Stimulated activated naive CD4-positive, alpha-beta T cell (primary cell): ENCODE measurements at places on chromosomes 13 and 19.

- DNase-seq: peak; percentile 1
Observed at GRCh38 chr13:95296326-95296925, 4.8 kb downstream of the ABCC4 start.

GRCh38 chr13:41122838-41123237, 9.8 kb downstream of the KBTBD6 start:
- DNase-seq: no peak

GRCh38 chr19:48680436-48681126, 7.8 kb upstream of the NTN5 start:
- DNase-seq: no peak

DNA sequence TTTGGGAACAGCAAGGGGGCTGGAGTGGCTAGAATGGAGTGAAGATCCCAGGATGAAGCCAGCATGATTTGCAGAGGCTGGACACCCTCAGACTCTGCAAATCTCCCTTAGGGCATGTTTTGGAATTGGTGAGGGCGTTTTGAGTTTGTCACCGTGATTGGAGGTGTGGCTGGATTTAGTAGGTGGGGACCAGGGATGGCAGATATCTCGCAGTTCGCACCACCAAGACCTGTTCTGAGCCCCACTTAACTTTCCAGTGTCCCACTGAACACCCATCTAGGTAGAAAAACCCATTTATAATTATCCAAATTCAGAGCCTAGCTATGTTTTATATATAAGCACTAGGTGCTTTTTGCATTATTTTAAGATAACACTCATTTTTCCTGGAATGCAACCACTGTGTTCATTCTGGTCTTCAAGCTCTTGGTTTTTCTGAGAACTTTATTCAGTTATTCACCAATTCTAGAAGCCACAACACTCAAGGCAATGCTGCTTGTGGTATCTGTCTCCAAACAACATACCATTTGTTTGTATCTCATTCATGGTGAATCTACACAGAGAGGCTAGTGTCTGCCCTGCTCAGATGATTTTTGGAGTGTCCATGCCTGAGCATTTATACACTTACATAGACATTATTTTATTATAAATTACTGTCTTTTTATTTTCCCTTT, 3.0 kb upstream of the NANOS2 start:
- DNase-seq: no peak

GRCh38 chr19:30137747-30138146, 195.7 kb downstream of the URI1 start:
- DNase-seq: no peak

DNA sequence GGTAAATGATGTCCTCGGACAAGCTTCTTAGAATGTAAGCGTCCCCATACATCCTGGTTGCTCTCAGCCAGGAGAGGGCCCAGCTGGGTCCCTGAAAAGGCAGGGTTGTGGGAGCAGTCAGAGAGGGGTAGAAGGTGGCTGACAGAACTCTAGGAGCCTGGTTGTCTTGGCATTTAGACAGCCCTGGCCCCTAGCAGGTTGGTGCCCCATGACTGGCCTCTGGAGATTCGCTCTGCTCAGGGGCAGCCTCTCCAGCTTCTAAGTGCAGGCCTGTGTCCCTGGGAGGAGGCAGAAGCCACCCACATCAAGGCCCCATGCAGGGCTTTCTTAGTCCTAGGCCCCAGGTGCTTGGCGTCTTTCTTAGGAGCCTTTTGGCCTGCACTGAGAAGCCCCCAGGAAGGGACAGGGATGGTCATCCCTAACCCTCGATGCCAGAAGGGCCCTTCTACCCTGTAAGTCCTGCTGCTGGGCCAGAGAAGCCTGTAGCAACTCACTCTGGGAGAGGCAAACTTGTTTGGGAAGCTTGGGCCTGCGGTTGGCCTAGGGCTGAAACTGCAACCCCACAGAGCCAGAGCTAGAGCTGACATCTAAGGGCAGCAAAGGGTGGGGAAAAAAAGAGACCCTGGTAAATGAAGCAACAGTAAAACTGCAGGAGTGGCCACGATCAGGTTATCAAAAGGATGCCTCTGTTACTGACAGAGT, 2.8 kb upstream of the CDX2 start:
- DNase-seq: no peak

DNA sequence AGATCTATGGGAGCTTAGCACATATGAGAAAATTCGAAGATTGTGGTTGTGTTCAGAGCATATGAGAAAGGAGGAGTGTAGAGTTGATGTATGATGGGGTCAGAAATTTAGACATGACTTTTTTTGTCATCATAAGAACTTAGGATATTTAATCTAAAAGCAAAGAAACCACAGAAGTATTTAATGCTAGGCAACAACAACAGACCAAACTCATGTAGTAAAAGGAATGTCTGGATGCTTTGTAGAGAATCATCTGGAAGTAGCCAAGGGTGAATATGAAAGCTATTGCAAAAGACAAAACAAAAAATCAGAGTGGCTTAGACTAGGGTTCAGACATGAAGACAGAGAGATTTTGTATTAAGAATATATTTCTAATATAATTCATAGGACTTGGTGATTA, 190.3 kb downstream of the SLITRK1 start:
- no peak for DNase-seq

GRCh38 chr13:73273745-73274144, 214.9 kb downstream of the KLF5 start:
- no peak for DNase-seq

GRCh38 chr19:28934631-28935030, 278.3 kb downstream of the UQCRFS1 start:
- DNase-seq: no peak

- no peak for DNase-seq
Observed at GRCh38 chr13:42384265-42384664, 112.3 kb downstream of the AKAP11 start.

- no peak for DNase-seq
Observed at GRCh38 chr19:15583346-15583745, 31.7 kb upstream of the CYP4F8 start.

DNA sequence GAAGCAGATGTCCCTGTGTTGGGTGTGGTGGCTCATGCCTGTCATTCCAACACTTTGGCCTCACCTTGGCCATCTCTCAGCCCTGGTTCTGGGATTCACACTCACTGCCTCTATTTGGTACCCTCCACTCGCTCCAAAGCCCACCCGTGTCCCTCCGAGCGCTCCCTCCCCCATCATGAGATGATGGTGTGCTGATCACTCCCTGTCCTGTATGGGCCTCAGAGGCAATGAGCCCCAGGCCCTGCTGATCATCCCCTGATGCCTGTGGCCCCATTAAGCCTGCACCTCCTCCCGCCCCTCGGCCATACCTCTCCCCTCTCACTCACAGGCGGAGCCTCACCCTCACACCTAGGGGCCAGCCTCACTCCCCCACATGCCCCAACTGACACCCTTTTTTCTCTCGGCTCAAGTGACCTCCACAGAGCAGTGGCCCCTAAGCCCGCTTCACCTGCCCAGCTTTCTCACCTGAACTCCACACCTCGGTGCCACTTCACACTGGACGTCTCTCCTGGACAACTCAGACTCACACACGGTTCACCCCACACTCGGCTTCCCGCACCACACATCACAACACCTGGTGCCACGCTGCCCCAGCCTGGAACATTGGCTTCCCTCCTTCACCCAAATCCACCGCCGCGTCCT, 114.5 kb downstream of the STK24 start:
- DNase-seq: no peak

DNA sequence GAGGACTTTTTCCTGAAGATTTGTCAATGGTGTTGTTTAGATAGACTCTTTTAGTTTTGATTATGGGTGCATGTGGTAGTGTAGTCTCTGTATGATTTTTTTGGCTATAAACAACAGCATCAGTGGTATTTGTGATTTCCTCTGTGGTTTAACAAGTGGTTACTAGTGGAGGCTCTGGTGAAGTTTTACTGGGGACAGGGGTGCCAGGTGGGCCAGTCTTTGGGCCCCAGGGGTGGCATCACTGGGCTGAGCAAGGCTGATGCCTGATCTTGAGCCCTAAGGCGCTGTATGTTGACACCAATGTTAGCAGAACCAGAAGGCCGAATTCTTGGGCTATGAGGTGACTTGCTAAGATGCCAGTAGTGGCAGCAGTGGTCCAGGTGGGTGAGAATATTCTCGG, 811.4 kb downstream of the DACH1 start:
- no peak for DNase-seq

DNA sequence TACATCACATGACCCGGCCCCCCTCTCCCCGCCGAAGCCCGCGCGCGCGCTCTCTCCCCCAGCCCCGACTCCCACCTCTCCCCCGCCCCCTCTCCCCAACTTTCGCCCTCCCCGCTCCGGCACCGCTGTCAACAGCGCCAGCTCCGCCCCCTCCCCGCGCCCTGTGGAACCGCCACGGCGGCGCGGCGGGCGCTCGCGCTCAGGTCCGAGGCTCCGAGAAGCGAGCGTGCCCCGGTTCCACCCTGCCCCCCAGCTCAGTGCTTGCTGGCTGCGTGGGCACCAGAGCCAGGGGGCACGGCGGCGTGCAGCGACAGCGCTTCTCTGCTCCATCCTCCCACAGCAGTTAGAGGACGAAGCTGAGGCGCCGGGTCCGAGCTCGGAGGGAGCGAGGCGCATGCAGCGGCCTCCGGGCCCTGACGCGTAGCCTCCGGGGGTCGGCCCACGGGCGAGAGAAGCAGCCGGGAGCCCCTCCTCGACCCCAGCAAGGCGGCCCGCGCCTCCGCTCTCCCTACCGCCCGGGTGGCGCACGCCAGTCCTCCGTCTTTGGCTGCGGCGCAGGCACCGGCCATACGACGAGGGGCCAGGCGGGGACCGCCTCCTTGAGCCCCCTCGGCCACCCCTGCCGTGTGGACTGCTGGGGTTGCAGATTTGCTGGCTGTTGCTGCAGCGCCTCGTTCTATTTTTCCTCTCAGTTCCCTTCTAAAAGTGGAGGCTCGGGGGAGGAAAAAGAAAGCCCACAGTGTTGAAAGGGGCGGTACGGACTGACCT, 109.5 kb downstream of the KCNRG start:
- peak; percentile 89 for DNase-seq

GRCh38 chr13:20988033-20988908, 73.1 kb downstream of the LATS2 start:
- no peak for DNase-seq

GRCh38 chr13:31377946-31378345, 178.2 kb downstream of the B3GLCT start:
- no peak for DNase-seq

- DNase-seq: peak; percentile 43
Observed at GRCh38 chr19:2097203-2097885, 629 bp downstream of the IZUMO4 start.

DNA sequence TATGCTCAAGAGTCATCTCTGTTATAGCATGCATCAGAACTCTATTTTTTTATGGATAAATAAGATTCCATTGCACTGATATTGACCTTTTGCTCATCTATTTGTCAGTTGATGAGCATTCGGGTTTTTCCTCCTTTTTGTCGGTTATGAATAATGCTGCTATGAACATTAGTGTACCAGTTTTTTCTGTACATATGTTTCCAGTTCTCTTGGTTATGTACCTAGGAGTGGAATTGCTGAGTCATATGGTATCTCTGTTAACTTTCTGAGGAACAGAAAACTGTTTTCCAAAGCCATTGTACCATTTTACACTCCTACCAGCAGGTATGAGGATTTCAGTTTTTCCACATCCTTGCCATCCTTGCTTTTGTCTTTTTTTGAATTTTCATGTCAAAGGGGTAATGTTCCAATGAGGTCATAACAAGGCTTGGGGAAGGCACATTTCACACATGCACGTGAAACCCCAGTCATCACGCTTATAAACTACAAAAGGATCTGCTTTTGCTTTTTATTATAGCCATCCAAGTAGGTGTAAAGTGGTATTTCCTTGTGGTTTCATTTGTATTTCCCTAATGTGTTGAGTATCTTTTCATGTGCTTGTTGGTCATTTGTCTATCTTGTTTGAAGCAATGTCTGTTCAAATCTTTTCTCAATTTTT, 14.6 kb downstream of the KBTBD7 start:
- no peak for DNase-seq
